ENCODE measurements at places on chromosomes 2 and 18.

GRCh38 chr2:167890739-167891138, 356.7 kb downstream of the STK39 start:
- DNase-seq: no peak

- DNase-seq: no peak
Observed at GRCh38 chr2:232276084-232276732, 102.3 kb upstream of the ALPP start.

- no peak for DNase-seq
Observed at GRCh38 chr2:222256250-222256649, 42.5 kb downstream of the PAX3 start.

GRCh38 chr18:57131101-57131500, 15.8 kb upstream of the BOD1L2 start:
- DNase-seq: no peak

- no peak for DNase-seq
Observed at GRCh38 chr18:27142891-27143290, 42.2 kb downstream of the CHST9 start.

GRCh38 chr18:63387861-63388260, 20.9 kb upstream of the KDSR start:
- no peak for DNase-seq

- no peak for DNase-seq
Observed at GRCh38 chr2:26580151-26580550, 61.0 kb downstream of the CIB4 start.

DNA sequence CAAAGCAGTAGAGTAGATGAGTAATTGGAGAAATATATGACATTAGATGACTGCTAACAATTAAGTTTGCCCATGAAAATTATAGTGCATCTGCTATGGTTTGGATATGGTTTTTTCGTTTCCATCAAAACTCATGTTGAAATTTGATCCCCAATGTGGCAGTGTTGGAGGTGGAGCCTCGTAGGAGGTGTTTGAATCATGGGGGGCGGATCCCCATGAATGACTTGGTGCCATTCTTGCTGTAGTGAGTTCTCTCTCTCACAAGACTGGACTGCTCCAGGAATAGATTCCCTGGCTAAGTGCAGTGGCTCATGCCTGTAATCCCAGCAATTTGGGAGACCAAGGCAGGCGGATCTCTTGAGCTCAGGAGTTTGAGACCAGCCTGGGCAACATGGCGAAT, 9.7 kb upstream of the CUL3 start:
- no peak for DNase-seq

DNA sequence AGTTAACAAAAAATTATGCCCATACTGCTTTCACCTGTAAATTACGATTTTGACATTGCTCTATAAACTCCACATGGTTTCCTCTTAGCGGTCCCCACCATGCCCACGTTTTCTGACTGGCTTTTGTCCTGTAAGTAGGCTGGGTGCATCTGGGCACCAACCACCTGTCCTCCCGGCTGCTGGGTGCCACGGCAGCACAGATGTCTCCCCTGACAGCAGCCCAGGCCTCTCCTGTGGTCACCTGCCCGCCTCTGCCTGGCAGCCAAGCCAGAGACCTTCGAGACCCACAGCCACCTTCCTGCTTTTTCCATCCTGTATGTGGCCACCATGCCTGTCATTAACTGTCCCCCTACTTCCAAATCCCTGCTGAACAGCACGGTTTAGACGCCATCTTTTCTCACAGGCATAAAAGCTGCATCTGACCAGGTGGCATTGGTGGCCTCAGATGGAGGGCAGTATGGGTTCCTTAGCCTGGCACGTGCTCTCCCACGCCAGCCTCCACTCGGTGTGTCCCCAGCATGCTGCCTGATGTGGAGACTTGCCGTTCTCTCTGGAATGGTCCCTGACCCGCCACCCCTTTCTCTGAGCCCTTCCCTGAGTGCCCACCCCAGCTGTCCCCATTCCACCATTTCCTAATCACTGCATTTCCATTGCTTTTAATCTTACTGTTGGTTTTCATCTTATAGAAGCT, 18.9 kb downstream of the SNORC start:
- DNase-seq: no peak

GRCh38 chr2:38217401-38218188, 141.6 kb upstream of the CYP1B1 start:
- DNase-seq: no peak

GRCh38 chr2:70984576-70985282, 6.3 kb downstream of the ANKRD53 start:
- peak; percentile 27 for DNase-seq

DNA sequence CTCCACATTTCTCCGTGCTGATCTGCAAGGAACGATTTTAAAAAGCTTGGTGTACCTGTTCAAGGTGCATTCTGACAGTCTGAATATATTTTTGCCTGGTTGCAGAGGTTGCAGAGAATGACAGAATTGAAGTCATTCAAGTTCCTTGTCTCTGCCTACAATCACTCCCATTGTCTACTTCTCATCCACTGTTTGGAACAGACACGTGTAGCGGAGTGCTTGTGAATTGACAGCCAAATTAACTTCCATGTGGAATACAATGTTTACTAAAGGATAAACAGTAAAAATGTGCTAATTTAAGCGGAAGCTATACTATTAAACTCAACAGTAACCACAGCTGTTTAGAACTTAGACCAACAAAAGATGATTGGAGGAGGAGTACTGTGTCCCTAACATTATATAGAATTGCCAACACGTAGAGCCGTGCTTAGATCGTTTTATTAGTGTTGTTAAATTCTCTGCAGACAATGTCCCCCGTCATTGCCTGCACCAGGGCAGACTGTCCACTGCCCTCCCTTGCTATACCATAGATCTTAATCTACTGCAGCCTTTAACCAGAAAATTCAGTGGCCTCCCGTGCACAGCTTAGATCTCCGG, 87.3 kb upstream of the ZCCHC2 start:
- no peak for DNase-seq

- DNase-seq: no peak
Observed at GRCh38 chr2:226440127-226440918, 359.3 kb downstream of the IRS1 start.

- DNase-seq: no peak
Observed at GRCh38 chr18:58249712-58250111, 205.7 kb downstream of the NEDD4L start.

DNA sequence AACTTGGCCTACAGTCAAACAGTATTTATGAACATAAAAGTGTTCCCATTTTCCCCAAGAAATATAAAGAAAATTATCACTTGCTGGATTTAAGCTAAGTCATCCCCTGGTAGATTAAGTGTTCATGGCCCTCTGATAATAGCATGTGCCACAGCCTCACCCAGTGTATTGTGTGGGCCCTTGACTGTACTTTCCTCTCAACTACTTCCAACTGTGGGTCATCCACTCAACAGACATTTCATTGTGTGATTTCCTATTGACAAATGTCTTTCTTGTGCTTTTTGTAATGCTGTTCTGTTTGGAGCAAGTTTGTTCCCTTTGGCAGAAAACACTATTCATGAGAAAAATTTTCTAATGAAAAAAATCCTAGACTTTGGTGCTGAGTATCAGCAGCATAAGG, 48.4 kb upstream of the TMEM17 start:
- no peak for DNase-seq

GRCh38 chr2:4368907-4369306, 665.5 kb downstream of the DCDC2C start:
- no peak for DNase-seq

- DNase-seq: peak; percentile 13
Observed at GRCh38 chr2:216918088-216918680, 58.3 kb upstream of the TNP1 start.

DNA sequence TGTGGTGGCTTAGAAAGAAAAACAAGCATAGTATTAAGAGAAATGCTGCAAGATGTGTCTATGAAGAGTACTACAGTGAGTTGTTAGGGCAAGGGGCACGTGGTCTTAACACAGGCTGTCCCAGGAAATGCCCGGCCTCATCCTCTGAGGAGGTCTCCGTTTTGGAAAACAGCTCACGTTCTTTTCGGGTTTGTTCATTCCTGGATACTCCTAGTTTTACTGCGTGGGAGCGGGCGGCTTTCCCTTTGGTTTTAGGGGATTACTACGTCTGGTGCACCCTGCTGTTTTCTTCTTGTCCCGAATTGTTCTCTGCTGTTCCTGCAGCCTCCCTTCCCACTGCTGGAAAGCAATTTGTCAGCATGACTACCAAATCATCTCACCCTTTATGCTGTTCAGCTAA, 55.5 kb upstream of the RAB6D start:
- no peak for DNase-seq

GRCh38 chr2:224252631-224253030, 149.3 kb downstream of the FAM124B start:
- no peak for DNase-seq

DNA sequence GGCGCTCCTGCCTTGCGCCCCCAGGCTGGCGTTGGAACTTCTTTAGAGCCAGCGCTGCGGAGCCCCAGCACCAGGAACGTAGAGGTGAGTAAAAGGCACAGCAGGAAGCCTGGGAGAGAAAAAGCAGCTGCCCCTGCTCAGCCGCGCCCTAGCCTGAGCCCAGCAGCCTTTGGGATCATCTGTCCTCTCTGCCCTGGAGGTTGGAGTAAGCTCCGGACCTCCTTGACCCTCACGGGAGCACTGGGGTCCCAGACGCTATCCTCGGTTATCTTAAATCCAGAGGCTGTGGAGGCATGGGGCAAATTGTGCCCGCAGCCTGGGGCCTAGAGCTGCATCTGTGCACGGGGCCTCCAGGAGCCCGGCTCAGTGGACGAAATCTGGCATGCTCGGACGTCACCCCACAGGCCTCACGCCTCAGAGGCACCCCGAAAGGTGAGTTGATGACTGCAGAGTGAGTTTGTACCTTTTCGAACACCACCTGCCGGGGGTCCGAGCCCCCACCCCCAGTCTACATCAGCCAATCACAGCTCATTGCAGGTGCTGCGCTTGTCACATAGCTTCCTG, 1.6 kb upstream of the SLC66A2 start:
- no peak for DNase-seq

DNA sequence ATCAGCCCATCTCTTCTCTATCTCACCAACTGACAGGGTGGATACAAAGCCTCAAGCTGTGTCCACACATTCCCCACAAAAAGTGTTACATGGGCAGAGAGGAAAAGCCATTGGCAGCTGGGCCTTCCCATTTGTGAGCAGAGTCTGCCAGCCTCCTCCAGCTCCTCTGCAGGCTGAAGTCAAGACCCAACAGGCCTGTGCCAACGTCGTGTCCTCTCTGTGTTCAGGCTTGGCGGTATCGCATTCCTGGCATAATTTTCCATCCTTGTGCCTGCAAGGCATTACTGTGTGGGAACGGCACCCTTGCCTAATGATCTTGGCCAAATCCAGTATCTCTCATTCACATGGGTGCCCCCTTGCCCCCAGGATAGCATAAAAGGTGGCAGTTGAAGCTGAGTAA, 41.5 kb upstream of the APCDD1 start:
- no peak for DNase-seq

DNA sequence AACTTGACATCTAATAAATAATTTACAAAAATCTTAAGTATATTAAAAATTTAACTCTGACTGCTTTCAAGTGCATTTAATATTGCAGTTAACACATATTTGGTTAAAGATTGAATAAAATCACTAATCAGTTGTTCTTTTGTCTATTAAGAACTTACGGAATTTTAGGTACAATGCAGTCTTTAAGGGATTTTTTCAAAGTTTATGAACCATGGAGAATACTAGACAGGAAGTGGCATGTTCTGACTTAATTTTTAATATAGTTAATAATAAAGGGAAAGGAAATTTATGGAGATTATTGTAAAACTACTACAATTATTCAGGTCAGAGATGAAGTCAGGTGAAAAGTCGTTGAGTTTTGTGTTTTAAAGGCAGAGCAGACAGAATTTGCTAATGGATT, 240.9 kb downstream of the CALCRL start:
- DNase-seq: no peak

- DNase-seq: no peak
Observed at GRCh38 chr2:173149491-173149890, 73.8 kb downstream of the MAP3K20 start.

DNA sequence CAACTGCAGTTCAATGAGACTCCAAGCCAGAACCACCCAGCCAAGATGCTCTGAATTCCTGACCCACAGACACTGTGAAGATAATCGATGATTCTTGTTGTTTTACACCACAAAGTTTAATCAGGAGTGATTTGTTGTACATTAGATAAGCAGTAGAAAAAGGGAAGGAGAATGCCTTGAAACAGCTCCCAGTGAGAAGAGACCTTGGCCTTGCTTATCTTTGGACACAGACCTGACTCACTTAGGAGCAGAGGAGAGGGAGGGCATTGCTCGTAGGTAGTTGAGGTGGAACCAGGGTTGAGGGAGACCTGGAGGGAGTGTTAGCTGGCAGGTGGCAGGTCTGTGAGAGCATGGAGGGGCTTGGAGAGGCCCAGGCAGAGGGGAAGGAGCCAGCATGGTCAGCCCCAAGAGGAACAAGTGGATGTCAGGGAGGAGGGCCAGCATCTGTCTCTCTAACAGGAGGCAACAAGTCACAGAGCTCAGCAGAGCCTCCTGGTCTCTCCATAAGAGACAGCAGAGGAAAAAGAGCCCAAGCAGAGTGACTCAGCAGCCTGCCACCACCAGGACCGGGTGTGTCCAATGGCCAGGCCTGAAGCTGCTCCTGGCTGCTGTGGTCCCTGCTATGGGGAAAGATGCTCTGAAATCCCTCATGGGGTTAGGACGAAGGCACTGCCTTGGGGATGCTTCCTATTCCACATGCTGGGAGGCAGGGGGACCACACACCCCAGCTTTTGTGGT, 161.6 kb upstream of the CAPN13 start:
- DNase-seq: no peak

DNA sequence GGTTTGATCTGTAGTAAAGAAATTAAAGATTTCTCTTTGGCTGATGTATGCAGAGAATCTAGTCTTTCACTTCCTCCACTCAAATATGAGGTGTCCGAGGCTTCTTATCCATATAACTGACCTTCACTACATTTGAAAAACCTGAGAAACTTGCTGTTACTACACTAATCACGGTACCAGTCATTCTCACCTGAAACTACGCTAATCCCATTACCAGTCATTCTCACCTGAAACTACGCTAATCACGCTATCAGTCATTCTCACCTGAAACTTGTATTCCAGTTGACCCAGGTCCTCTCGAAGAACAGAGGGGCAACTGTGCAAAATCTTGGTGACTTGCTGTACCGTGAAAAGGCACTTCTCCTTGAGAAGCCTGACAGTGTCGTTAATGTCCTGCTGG, 5.1 kb downstream of the MTERF4 start:
- DNase-seq: no peak

GRCh38 chr2:183081911-183082310, 3.4 kb downstream of the DUSP19 start:
- no peak for DNase-seq

- no peak for DNase-seq
Observed at GRCh38 chr2:231671270-231672050, 36.9 kb upstream of the PTMA start.

GRCh38 chr2:199462956-199463692, 5.4 kb upstream of the SATB2 start:
- DNase-seq: no peak

All from HCT116 (cell line).